Coronary artery (tissue), 2 donors: ENCODE measurements at places on chromosomes 2 and 18.
A peak's percentile ranks its signal among the peaks of the same experiment; 100 is the strongest.

DNA sequence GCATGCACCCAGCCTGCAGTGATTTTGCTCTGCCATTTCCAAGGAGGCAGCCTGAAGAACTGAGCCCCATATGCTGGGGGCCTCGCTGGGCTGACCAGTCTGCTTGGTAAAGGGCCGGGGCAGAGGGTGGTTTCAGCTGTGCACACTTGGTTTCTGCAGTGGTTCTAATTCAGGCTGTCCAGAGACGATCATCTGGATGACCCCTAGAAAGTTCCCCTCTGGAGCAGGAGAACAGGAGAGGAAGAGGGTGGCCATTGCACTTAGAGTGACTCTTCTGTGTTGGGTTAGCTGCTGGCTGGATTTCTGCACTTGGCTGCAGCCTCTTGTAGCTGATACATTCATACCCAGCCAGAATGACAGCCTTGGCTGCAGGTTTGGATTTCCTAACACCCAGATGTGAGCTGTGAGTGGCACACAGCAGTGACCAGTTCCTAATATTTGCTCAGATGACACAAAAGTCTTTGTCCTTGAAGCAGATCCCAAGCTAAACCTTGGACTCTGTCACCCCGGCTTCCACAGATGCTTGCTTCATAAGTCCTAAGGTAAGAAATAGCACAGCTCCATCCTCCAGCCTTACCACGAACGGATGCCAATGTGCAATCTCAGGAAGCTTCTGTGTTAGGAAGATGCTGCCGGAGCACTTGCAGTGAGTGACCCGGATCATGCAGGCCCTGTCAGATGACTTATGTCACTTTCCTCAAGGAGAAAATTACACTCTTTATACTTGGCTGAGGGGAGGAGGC lies 105.6 kb downstream of the HNRNPLL start:
- no peak for DNase-seq

DNA sequence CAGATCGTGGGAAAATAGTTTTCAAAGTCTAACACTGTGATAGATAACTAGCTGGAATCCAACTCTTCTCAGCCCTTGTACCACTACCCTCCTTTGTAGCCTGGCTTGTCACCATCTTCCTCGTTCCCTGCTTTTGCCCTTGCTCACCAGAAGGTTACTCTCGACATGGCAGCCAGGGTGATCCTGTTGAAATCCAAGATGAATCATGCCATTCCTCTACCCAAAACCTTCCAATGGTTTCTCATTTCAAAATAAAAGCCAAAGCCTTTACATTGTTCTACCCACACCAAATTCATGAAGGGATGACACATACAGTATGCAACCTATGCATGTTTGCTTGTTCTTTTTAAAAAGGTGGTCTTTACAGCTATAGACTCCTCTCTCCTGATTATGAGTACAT lies 45.7 kb downstream of the STAT4 start:
- no peak for DNase-seq

- peak; percentile 82 for DNase-seq
Observed at GRCh38 chr2:102103992-102104871, 38.3 kb upstream of the IL1R1 start.

DNA sequence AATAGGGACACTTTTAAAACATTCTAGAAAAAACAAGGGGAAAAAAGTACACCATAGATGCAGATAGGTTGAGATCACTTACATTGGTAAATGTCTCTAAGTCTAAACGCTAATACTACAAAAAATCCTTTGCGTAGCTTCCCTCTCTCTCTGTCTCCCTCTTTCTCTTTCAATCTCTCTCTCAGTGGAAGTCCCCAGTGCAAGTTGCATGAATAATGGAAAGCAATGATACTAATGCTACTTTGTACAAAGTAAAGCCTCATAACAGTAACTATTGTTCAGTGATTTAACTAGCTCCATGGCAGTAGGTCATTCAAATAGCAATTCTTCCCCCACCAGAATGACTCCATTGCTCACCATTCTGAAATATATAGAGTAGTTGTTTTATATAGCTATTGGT lies 12.8 kb downstream of the MEIS1 start:
- DNase-seq = no peak

GRCh38 chr2:112690853-112691401 lies 29.9 kb upstream of the NT5DC4 start:
- DNase-seq = no peak

DNA sequence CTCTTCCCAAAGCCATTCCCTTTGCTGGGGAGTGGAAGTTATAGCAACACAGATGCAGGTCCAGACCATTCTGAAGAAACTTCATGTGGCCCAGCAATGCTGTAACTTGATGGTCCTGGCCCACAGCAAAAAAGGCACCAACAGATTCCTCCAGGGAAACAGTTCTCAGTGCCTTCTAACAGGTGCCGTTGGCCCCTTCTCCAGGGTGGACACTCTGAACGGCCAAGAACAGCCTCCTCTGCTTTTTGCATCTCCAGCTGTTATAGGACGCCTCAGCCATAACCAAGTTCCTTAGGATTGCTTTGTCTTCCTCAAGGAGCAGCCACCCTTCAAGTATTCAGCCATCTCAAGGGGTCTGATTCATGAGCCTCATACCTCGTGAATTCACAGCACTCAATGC lies 38.0 kb downstream of the MARCO start:
- DNase-seq = peak; percentile 33

- DNase-seq = no peak
Observed at GRCh38 chr2:139518321-139518720, 738.1 kb upstream of the NXPH2 start.

GRCh38 chr2:174174741-174175140 lies 73.6 kb downstream of the OLA1 start:
- DNase-seq = no peak

GRCh38 chr18:52499016-52499415 lies 159.0 kb downstream of the DCC start:
- no peak for DNase-seq
